Bronchus fibroblast of lung (primary cell): ENCODE measurements at places on chromosomes 3 and 15. TPM values are rescaled to one million over a fixed set of nuclear protein-coding genes. Genes with fewer than 3 reads are reported as not detected.

The KNG1 gene
- not detected in 2 replicates for total RNA-seq

The WDR73 gene
- total RNA-seq: 12.9 and 14.3 TPM in 2 replicates

The SIN3A gene
- 30.0 and 36.1 TPM in 2 replicates for total RNA-seq

The GPR160 gene
- total RNA-seq: 0.15 and 0.17 TPM in 2 replicates

The TBC1D23 gene
- total RNA-seq: 34.8 and 46.6 TPM in 2 replicates

The MYO5C gene
- total RNA-seq: 0.15 and 0.50 TPM in 2 replicates

The CD200 gene
- total RNA-seq: 3.0 and 5.0 TPM in 2 replicates

The FHIT gene
- 0.45 and 0.50 TPM in 2 replicates for total RNA-seq

The PLXNB1 gene
- 23.3 and 32.1 TPM in 2 replicates for total RNA-seq

The CHRNA3 gene
- total RNA-seq: not detected in 2 replicates
